ENCODE measurements at places on chromosomes 7 and 10. TPM values are rescaled to one million over a fixed set of nuclear protein-coding genes. Genes with fewer than 3 reads are reported as not detected.

ETV1 gene
- 0.29 TPM for total RNA-seq

GRCh38 chr7:126487728-126488442 lies 764.9 kb downstream of the GRM8 start:
- no peak for DNase-seq

- DNase-seq: no peak
Observed at GRCh38 chr10:10644676-10645385, 372.8 kb upstream of the CELF2 start.

DNA sequence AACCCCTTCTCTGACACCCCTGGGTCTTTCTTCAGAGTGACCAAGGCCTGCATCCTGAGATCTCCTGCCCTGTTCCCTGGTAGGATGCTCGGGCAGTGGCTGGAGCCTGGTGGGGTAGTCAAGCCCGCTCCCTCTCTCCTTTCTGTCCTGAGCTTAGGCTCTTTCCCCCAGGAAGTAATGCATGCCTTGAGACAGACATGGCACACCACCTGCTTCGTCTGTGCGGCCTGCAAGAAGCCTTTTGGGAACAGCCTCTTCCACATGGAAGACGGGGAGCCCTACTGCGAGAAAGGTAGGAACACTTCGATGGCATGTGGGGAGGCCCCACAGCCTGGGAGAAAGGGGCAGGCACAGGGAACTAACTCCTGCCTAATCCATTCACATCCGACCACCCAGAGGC lies 37.9 kb upstream of the BMPR1A start:
- no peak for DNase-seq

GRCh38 chr7:16564909-16565426 lies 38.3 kb downstream of the LRRC72 start:
- no peak for DNase-seq
